ENCODE measurements at places on chromosomes 5 and 9.
A peak's percentile ranks its signal among the peaks of the same experiment; 100 is the strongest.

- DNase-seq = peak; percentile 29
These were observed 20.3 kb downstream of the WHRN start for GRCh38 chr9:114484854-114485443.

GRCh38 chr5:134825212-134825611 lies 20.6 kb upstream of the C5orf24 start:
- no peak for DNase-seq

GRCh38 chr9:21690561-21690960 lies 111.9 kb upstream of the MTAP start:
- peak; percentile 32 for DNase-seq

- no peak for DNase-seq
These were observed 138.2 kb downstream of the GAS1 start for GRCh38 chr9:86809151-86809550.

DNA sequence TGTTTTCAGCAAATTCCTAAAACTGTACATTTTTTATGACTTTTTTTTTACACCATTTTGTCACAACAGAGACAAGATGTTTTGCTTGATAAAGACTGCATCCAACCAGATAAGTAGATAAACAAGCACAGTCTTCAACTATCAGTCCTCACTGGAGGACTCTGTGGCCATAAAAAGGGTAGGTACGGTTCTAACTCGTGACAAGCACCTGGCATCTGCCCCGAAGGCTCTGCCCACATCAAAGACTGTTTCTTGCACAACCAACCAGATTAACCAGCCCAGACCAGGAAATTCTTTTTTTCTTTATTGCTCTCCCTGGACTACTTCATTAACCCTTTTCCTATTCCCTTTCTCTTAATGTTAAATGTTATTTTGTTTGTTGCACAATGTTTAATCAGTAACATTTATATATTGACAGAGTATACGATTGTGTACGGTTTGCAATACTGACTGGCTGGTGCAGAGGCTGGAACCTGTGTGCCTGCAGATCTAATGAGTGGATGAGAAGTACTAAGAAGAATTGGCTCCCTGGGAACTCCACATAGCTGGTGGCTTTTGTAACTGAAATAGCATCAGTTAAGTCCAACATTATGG lies 74.1 kb downstream of the SERINC5 start:
- DNase-seq = no peak
